Mucosa of gallbladder (tissue), 1 donor: ENCODE measurements at places on chromosomes 16 and 17. TPM values are rescaled to one million over a fixed set of nuclear protein-coding genes. Genes with fewer than 3 reads are reported as not detected.

Gene HOXB13
- total RNA-seq: 0.12 TPM

Gene NPIPA8
- 1.5 TPM for total RNA-seq

Gene CD300A
- total RNA-seq: 15.2 TPM

Gene CDK5R1
- 2.0 TPM for total RNA-seq

Gene GRIN2A
- 62.8 TPM for total RNA-seq

Gene KRT28
- not detected for total RNA-seq

Gene KRT36
- not detected for total RNA-seq

Gene PPY
- total RNA-seq: not detected

Gene GPATCH8
- total RNA-seq: 33.3 TPM

Gene MYH1
- total RNA-seq: 0.52 TPM

Gene PIGS
- 65.9 TPM for total RNA-seq

Gene BAIAP3
- 2.6 TPM for total RNA-seq

Gene HS3ST6
- total RNA-seq: not detected

Gene NOL3
- total RNA-seq: 79.0 TPM

Gene CNTNAP4
- total RNA-seq: not detected

Gene CDH5
- total RNA-seq: 23.0 TPM

Gene CALB2
- total RNA-seq: 0.81 TPM

Gene MT4
- total RNA-seq: not detected

Gene RAB37
- 5.1 TPM for total RNA-seq

Gene SALL1
- 1.2 TPM for total RNA-seq

Gene IL21R
- total RNA-seq: 1.2 TPM

Gene CTU2
- 15.0 TPM for total RNA-seq

Gene TMED6
- total RNA-seq: 1.0 TPM

Gene RNF151
- total RNA-seq: not detected

Gene CCDC200
- not detected for total RNA-seq
